ENCODE measurements at places on chromosomes 6 and 20.

GRCh38 chr6:135014353-135014832 lies 40.2 kb downstream of the HBS1L start:
- DNase-seq, result no peak

DNA sequence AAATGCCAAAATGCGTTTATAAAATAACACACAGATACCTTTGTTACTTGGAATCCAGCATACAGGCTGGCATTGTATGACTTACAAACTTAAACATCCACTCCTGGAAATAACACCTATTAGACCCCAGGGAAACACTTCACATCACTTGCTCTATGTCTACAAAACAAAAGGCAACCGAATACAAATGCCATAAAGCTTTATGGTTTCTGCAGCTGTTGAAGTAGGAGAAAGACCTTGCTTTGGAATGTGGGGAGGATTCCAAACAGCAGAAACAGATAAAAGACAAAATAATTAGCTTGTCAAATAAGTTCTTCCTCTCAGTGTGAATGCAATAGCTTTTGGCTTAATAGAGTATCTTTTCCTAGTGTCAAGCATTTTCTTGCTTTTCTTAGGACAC lies 9.8 kb upstream of the AMD1 start:
- no peak for DNase-seq

DNA sequence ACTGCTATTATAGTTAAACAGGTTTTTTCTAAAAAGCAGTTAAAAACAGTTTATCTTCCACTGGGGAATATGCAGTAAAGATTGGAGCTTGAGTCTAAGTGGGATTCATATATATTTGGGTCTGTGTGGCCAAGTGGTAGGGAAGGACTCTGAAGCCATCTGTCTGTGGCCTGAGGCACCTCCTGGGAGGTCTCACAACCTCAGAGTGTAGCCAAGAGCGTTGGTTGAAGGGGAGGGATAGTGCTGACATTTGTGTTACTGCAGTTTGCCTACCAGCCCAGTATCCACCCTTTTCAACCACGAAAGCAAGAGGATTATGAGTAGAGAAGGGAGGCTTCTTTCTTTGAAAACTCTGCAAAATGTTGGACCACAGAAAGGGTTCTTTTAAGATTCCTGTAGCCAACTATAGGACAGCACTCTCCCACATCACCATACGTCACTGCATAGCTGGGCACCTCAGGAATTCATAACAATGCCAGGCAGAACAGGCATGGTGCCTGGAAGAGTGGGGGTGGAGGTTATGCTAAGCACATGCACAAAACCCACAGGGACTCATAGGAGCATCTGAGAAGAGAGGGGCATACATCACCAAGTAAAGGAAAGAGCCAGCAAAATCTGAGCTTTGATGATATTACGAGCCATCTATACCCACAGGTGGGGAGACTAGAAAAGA lies 90.5 kb upstream of the HEY2 start:
- no peak for DNase-seq

DNA sequence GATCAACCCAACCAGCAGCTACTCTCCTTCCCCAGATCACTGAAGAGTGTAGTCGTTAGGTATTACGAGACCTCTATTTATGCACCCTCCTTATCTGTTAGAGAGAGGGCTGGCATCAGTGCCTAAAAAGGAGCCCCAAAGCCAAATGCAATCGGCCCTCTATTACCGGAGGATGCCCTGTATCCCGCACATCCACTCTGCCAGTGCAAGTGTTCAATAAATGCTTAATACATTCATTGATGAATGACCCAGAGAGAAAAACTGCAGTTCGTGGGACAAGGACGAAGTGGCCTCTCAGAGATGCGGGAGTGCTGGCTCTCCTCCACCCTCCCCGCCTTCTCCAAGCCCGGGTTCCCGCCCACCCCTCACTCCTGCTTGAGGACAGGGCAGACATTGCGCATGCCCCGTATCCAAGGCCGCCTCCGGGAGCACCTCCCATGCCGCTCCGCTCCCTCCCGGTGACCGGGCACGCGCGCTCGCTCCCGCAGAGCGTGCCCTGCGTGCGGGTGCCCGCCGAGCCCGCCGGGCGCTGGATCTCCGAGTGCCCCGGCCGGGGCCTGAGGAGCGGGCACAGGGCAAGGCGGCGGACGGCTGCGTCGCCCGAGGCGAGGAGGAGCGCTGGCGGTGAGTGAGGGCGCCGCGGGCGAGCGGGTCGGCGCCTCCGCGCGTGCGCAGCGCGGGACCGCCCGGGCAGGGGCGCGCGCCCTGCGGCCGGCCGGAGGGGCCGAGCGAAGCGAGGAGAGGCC lies 27.2 kb upstream of the BTBD3 start:
- DNase-seq, result peak; percentile 47

DNA sequence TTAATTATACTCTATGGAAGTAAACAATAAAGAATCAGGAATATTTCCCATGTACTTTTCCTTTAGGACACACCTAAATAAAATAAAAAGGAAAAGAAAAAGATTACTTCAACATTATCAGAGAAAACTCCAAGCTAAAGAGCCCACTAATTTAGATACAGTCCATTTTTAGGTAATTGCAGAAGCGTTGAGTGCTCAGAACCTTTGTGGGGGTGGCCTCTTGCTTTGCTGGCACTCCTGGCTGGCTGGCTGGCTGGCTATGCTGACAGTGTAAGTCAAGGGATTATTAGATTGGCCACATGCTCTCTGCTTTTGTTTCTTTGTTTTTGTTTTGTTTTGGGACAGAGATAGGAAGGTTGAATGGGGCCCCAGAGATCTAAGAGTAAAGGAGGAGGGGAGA lies at the start of gene GJE1:
Gene GJE1, plus strand, starts transcription at position 301 of the 400 bp plus-strand sequence. CDS start 234 bp downstream, outside the sequence.
- no peak for DNase-seq

DNA sequence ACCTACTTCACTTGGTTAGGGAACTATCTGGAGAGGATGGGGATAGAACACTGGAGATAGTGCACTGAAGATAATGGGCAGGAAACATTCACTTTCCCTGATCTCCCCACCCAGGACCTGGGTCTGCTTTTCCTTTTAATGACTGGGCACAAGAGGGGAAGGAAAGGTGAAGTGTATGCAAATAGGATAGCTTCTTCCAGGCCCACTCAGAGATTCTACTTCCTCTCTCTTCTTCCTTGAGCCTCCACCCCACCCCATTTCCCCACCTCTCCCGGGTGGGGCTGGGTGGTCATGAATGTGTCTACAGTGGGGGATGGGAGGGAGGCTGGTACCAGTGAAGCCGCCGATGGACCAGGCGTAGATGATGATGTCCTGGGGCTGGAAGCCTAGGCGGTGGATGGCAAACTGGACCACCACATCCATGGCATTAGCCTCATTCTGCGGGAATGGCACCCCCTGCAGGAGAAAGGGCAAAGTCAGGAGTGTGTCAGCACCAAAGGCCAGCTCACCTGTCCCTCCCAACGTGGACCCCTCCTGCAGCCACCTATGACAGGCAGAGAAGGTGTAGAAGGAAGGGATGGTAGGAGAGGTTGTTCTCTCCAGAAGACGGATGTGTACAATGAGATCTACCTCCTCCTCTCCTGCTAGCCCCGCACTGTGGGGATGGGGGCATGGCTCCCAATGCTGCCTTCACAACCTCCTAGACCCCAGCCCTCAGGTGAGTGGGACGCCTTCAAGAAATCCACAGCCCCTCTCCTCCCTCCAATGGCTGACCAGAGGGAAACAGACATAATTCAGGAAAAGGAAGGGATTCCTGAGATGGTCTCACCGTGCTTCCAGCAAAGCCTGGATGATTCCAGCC lies 8.6 kb upstream of the LY6G5C start:
- DNase-seq, result no peak

GRCh38 chr6:21478883-21479539 lies 114.5 kb upstream of the SOX4 start:
- DNase-seq, result no peak

DNA sequence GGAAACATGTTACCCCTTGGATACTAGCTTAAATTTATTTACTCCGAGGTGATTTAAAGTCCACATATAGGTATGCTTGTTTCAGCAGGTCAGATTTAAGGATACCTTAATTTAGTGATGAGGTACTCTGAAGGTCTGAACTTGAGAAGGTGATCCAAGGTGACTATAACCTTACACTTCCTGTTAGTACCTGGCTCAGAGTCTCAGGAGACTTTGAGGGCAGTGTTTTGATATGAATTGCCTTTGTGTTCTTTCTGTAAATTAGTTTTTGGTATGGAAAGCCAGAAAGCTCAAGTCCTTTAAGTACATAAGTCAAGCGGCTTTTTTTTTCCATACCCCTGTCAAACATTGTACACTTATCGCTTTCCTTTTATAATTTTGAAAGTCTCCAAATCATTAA lies 489.0 kb downstream of the CDKAL1 start:
- DNase-seq, result no peak

DNA sequence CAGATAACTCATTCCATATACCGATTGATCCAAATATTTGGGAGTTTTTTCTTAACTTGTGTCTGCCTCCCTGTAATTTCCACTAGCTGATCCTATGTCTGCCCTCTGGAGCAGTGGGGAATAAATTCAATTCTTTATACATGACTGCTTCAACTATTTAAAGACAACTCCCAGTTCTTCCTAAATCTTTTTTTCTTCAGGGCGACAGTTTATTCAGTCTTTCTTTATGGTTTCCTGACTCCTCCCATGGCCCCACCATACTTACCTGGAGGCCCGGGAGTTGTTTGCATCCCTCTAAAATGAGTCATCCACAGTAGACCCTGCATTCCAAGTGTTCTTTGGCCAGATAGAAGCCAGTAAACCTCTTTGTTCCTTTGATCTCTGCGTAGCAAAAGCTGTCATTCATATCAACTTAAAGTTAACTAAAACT lies 73.6 kb downstream of the LCA5 start:
- no peak for DNase-seq

DNA sequence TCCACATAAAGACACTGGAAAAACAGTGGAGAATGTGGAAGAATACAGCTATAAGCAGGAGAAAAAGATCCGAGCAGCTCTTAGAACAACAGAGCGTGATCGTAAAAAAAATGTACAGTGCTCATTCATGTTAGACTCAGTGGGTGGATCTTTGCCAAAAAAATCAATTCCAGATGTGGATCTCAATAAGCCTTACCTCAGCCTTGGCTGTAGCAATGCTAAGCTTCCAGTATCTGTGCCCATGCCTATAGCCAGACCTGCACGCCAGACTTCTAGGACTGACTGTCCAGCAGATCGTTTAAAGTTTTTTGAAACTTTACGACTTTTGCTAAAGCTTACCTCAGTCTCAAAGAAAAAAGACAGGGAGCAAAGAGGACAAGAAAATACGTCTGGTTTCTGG lies 57.1 kb downstream of the MAP3K4 start:
- DNase-seq, result peak; percentile 83
